ENCODE measurements at places on chromosomes 3 and 15.

- no peak for DNase-seq
Observed at GRCh38 chr15:94233441-94233840, 2.1 kb downstream of the MCTP2 start.

DNA sequence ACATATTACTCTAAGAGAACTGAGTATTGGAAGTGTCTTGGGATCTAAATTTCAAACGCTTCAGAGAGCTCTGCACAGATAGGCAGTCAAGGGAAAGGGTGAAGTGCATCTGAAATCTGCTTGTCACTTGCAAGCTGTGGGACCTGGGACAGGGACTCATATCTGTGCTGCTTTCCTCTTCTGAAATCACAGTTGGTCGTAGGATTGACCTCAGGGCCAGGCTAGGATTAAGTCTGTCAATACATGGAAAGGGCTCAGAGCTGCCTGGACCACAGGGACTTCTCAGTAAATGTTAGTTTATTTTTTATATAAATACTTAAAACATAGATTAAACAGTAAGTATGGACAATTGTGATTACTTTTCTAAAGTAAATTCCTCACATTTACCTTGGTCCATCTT is 74.7 kb upstream of the CMTM7 start:
- DNase-seq = no peak

- DNase-seq = no peak
Observed at GRCh38 chr3:15645740-15646501, 44.4 kb downstream of the BTD start.

- no peak for DNase-seq
Observed at GRCh38 chr3:169556349-169556870, 107.1 kb downstream of the MECOM start.

- DNase-seq = no peak
Observed at GRCh38 chr3:129448186-129448895, 8.3 kb downstream of the IFT122 start.

GRCh38 chr3:89504432-89504831 is 397.0 kb downstream of the EPHA3 start:
- no peak for DNase-seq

DNA sequence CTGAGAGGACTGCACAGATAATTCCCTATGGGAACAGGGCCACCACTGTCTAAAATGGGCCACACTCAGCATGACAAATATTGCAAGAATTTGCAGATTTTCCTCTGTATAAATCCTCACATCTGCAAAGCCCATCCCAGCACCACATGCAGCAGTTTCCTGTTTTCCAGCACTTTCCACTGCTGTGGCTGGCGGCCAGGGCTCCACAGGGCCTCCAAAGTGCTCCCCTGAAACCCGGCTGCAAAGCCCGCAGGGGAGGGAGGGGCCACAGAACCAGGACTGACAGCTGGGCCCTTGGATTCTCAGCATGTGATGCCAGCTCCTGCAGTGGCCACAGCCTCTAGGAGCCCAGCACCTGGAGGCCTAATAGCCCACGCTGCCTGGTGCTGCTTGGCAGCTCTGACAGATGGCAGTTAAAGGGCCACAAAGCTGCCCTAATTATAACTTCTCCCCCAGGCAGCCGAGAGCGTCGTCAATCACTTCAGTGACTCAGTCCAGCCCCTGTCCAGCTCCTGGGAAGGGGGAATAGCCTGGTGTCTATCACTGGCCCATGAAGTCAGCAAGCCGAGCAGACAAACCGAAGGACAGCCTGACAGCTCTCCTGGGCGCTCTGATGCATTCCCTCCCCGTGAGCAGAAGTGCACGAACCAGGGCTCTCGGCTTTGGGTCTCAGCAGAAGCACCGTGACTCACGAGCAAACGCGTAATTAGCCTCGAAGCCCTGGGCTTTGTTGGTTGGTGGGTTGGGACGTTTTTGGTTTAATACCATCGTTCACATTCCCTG is 4.7 kb downstream of the LRRC15 start:
- DNase-seq = no peak

- DNase-seq = no peak
Observed at GRCh38 chr15:66852064-66852905, 150.2 kb downstream of the SMAD6 start.

- no peak for DNase-seq
Observed at GRCh38 chr15:43975326-43975725, 148.5 kb downstream of the WDR76 start.

DNA sequence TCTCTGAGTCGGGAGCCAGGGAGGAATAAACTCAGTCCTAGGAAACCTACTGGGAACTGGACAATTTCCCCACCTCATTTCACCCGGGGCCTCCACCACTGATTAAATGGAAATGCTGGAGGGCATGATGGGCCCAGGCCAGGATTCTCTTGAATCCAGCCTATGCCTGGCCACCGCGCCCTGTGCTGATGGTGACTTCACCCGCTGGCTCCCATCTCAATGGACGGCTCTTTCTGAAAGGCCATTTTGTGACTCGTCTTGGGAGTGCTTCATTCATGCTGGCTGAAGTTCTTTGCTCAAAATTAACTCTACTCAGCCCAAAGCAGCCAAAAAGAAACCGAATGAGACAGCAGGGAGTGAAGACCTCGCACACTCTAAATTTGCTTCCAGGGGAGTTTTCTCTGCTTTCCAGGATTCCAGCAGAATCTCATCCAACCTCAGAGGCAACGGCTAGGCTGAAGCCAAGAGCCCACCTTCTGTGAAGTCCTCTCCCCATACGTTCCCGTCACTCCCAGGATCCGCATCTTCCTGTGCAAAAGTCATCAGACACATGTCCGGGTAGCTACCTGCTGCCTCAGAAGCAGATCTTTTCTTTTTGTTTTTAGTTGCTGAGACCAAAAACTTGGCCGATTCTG is 266.0 kb upstream of the ICE2 start:
- no peak for DNase-seq

DNA sequence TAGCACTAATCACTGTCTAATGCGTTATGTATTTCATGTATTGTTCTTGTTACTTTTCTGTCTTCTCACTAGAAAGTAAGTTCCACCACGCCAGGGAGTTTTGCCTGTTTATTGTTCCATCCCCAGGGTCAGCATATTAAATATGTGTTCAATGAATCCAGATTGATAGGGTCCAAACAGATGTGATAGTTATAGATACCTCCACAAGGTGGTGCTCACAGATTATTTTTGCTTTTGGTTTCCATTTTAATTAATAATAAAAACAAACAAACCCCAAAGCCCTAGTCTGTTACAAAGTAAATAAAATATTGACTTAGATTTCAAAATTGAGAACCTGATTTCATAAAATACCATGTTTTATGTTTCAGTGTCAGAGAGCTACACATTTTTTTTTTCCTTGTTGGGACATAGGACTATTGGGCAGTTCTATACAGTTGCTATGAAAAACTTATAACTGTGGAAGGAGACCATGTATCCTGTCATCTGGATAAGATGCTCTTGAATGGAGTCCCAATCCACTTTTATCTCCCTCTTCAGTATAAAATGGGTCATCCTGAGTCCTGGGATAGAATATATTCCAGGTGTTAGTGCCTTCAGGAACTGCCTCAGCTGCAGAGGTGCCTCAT is 12.4 kb downstream of the OTOL1 start:
- peak; percentile 68 for DNase-seq

- no peak for DNase-seq
Observed at GRCh38 chr3:174132006-174132405, 727.1 kb upstream of the NAALADL2 start.

GRCh38 chr15:59946084-59946483 is 58.0 kb upstream of the FOXB1 start:
- DNase-seq = no peak

- DNase-seq = no peak
Observed at GRCh38 chr3:111767756-111768445, 91.2 kb upstream of the PHLDB2 start.

GRCh38 chr15:37143351-37143750 is 43.0 kb upstream of the MEIS2 start:
- DNase-seq = no peak

DNA sequence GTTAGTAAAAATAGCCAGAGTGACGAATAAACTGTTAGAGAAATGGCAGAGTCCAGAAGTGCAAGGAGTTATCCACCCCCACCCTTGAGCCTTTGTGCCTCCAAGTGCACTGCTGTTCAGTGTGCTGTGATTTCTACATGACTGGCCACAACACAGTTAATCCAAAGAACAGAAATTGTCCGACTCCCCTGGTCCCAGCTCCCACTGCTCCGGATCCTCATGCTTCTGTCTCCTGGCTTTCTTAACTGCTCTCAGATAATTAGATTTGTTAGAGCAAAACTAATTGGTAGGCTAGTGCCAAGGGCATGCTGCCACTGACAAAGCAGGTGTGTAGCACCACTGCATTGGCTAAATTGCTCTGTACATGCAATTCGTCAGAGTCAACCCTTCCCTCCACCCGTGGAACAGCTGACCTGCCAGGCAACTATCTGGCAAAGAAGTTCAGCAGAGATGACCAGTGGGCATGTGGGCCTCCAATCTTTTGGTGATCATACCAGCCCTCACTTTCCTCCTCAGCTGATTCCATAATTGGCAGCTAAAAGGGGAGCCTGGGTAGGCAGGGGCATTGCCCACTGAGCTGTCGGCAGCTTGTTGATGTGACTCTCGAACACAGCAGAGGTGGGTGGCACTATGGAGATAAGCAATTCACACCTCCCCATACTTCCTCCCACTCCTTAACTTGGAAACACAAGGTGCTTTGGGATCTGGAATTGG is 18.9 kb upstream of the ACAP2 start:
- no peak for DNase-seq

DNA sequence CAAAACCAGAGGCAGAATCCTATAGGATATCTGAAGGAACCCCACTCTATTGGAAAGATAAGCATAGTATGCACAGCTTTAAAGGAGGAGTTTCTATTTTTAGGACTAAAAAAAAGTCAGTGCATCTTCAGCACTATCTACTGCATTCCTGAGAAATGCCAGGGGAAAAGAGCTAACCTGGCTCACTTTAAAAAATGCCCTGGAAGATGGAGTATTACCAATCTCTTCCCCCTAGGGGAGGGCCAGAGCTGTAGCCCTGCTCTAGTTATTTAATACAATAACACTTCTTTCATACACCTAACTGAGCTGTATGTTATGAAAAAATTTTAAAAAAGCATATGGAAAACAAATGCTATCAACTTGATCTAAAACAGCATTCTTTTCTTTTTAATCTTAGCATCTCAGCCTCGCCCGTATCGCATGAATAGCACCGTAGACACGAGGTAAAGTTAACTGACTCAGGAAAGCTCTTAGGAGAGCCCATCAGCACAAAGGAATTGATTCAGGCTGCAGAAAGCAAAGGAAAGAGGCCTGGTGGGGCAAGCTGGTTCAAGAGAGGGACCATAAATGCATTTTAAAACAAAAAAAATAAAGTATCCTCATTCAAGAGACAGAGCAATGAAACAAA is 50.2 kb downstream of the TGM4 start:
- no peak for DNase-seq

- no peak for DNase-seq
Observed at GRCh38 chr3:159074756-159075701, 273.2 kb downstream of the MFSD1 start.

DNA sequence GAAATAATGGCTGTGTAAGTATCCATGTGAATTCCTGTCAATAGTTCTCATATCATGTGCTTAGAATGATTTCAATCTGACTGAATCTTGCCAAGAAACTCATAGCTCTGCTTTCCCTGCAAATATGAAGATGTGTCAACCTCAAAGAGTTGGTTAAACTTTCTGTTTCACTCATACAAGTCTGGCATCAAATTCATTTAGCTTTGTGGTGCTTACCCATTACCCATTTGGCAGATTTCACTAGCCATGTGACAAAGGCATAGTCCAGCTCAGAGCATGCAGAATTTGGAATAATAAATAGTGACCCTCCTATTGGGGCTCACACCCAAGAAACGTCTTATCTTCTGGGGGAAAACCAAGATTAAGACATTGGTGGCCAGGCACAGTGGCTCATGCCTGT is 256.6 kb upstream of the TPRG1 start:
- no peak for DNase-seq

- DNase-seq = no peak
Observed at GRCh38 chr3:4656059-4656458, 162.9 kb downstream of the ITPR1 start.

DNA sequence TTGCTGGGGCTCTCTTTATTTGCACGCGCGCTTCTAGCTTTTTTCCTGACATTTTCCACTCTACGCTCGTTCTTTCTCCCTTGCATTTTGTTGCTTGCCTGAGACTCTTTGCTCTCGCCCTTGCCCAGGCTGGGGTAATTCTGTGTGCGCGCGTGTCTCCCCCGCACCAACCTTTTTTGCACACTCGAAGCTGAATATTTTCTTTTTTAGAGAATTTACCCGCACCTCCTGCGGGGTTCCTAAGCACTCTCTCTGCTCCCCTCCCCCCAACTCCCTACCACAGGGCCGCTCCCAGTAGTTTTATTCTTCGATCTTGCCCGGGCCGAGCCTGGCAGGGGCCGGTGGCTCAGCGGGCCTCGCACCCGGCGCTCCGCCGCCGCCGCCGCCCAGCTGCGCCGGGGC is 732 bp downstream of the FAM43A start:
- DNase-seq = no peak

DNA sequence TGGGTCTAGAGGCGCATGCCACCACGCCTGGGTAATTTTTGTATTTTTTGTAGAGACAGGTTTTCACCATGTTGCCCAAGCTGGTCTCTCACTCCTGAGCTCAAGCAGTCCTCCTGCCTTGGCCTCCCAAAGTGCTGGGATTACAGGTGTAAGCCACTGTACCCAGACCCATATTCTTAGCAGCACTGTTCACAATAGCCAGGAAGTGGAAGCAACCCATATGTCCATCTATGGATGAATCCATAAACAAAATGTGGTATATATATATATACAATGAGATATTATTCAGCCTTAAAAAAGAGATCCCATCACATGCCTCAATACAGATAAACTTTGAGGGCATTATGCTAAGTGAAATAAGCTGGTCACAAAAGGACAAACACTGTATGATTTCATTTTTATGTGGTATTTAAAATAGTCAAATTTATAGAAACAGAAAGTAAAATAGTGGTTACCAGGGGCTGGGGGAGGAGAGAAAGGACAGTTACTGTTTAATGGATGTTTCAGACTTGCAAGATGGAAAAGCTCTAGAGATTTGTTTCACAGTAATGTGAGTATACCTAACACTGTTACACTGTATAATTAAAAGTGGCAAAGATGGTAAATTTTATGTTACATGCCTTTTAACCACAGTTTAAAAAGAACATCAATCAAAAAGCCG is 35.7 kb upstream of the GRAMD1C start:
- no peak for DNase-seq

GRCh38 chr15:37574985-37575384 is 359.5 kb upstream of the TMCO5A start:
- DNase-seq = no peak
